ENCODE measurements at places on chromosomes 2 and 18. TPM values are rescaled to one million over a fixed set of nuclear protein-coding genes. Genes with fewer than 3 reads are reported as not detected.
A peak's percentile ranks its signal among the peaks of the same experiment; 100 is the strongest.

Gene BOLL
- total RNA-seq, result not detected

DNA sequence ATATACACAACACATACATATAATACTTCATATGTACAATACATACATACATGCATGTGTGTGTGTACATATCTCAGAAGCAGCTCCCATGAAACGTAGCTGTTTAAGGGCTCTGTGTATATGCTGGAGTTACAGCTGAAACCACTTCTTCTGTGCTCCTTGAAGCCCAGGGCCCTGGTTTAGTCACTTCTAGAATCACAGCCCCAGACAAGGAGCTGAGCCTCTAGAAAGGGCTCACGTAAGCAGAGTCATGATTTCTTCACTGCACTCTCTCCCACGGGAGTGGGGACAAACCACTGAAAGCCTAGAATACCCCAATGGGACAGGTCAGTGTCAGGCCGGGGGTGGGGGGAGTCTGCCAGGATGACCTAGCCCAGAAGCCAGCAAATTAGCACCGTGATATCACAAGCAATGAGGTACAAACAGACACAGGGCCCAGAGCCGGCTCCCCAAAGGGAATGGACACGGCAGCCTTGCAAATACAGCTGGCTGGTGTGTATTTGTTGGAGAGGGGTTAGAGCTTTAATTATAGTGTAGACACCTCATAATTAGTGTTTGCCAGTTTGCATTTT, 90.3 kb downstream of the C1QL2 start:
- DNase-seq, result no peak

Gene RAPH1
- total RNA-seq, result 74.2 TPM

DNA sequence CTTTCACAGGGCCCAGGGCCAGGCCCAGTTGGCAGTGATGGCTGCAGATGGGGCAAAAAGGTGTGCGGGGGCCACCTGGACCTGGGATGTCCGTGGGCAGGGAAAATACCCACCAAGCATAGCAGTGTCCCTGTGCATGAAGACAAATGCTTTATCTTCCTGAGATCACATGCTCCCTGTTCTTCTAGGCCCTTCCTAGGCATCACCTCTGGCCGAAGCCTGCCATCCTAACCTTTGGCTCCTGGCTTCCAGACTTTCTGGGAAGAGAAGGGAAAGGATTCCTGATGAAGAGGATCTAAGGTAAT, 105.0 kb upstream of the SMAD2 start:
- peak; percentile 46 for DNase-seq

Gene POTEC
- total RNA-seq, result not detected

DNA sequence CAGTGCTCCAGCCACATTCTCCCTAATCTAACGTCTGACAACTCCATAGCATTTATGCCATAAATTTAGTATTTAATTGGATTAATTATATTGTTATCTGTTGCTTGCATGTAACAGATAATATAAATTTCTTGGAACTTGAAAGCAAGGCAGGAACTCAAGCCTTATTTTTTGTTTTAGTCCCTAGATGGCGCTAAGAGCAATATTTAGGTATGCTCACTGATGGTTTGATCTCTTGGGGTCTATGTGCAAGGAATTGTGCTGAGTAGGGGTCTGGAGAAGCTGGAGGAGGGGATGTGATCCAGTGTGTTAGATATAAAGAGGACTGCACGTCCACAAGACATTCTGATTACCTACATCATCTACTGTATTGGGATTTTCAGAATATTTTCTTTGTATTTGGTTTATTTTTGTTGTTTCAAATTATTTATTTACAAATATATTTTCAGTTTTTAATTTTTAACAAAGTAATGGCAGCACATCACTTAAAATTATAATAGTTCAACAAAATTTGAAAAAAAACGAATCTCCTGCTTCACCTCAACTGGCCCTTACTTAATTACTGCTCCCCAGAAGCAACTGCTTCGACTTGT, 32.8 kb downstream of the KATNAL2 start:
- no peak for DNase-seq

DNA sequence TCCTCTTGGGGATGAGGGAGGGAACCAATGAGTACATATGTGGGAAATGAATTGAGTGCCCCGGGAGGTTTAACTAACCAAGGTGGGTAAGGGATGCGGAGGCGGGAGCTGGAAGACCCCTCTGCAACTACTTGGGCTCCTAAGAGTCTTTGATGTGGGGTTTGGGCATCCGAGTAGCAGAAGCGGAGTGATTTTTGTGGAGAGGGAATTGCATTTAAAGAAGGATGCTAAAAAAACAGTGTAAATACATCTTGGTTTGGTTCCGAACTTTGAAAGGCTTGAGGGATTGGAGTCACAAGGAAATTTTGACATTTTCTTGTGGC, 215.7 kb downstream of the MCFD2 start:
- DNase-seq, result no peak

Measured in aorta (tissue), 5 donors.